ENCODE measurements at places on chromosomes 1 and 21.

- DNase-seq = no peak
Measured at GRCh38 chr21:43211760-43212115, 42.9 kb downstream of the CRYAA start.

- DNase-seq = no peak
Measured at GRCh38 chr1:235503403-235504121, 690 bp downstream of the B3GALNT2 start.

DNA sequence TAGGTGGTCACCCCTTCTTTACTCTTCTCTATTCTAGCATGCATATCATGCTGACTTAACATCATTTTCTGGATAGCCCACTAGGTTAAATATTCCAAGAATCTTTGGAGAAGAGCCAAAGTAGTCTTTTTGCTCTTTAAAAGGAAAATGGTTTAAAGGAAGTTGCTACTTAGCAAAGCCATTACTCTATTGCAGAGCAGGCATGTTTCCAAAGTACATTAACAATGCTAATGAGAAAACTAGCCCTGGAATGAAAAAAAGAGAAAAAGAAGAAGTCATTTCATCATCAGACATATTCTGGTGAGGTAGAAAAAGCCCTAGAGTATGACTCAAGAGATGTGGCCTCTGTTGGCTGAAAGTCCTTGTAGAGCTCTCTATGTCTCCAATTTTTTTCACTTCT is 74.0 kb downstream of the NUF2 start:
- no peak for DNase-seq

DNA sequence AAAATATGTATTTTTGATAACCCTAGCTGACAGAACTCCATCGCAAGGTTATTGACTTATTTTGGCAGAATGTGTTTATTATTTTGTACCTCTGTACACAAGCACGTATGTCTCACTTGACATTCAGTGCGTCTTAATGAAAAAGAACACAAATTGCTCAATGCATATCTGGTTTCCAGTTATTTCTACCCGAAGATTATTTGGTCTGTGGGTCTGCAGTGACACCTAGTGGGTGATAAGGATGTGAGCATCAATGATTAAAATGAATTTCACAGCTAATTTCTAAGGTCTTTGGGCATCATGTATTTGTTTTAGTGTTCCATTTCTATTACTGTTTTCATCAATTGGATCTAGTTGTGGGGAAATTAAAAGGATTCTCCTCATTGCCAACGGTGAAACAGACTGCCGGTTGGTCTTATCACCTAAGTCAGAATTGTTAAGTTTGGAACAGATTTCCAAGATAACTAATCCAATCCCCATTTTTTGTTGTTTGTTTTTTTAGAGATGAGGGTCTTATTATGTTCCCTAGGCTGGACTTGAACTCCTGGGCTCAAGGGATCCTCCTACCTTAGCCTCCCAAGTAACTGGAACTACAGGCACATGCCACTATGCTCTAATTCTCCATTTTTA is 13.9 kb downstream of the DDX20 start:
- DNase-seq = peak; percentile 15

GRCh38 chr21:29245104-29245643 is 53.5 kb upstream of the BACH1 start:
- no peak for DNase-seq

GRCh38 chr1:149917571-149918144 is at the start of gene SV2A:
Gene SV2A (minus strand): TSS chr1:149917844. CDS start chr1:149913840, 4,004 bp downstream.
- DNase-seq = peak; percentile 54

DNA sequence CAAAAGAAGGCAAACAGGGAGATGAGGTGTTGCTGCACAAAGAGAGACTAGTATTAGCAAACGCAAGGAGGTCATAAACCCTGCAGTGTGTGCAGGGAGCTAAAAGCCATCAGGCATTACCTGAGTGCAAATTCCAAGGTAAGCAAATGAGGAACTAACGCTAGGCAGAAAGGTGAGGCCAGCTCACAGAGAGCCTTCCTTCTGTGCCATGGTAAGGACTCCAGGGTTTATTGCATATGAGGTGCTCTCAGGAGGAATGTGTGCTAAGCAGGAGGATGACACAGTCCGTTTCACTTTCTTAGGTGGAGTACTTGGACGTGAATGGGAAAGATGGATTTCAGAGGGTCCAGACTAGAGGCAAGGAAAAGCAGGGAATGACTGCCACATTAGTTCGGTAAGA is 44.6 kb upstream of the MYBPHL start:
- DNase-seq = no peak

DNA sequence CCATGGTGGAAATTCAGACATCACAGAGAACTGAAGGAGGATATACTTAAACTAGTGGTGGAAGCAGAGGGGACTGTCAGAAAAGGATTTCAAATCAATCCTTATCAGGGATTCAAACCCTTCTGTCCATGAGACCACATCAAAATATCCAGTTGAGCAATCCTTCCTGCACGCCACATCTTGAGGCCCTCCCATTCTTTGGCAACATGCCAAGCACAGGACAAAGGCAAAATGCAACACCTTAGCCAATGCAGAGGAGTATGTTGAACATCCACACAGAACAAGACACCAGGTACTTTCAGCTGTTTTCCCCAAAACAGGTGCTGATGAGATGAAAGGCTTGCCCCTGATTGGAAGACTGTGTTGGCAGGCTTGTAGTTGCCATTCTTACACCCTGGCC is 81.8 kb upstream of the PLXNA2 start:
- DNase-seq = no peak

GRCh38 chr1:99886841-99887240 is 36.7 kb downstream of the AGL start:
- DNase-seq = no peak

DNA sequence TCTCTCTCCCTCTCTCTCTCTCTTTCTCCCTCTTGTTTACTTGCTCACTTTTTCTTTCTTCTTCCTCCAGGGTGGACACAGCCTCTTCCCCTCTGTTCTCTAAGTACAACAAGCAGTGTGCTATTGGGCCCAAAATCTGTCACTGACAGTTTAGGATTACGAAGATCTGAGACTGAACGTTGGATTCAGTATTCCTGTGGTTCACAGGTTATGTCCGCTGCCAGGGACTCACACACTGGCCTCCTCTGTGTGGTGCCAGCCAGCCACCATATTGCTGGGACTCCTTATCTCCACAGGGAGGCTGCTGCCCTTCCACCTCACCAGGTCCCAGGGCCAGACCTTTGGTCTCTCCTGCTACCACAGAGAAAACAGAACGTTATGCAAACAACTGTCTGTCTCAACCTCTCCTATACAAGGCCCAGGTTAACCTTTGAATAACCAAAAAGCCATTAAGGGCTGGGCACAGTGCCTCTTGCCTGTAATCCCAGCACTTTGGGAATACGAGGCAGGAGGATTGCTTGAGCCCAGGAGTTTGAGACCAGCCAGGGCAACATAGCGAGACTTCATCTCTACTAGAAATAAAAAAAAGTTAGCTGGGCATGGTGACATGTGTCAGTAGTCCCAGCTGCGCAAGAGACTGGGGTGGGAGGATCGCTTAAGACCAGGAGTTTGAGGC is 171.9 kb upstream of the RAB4A start:
- no peak for DNase-seq

- DNase-seq = peak; percentile 8
Measured at GRCh38 chr1:239976130-239976968, 115.3 kb upstream of the FMN2 start.

DNA sequence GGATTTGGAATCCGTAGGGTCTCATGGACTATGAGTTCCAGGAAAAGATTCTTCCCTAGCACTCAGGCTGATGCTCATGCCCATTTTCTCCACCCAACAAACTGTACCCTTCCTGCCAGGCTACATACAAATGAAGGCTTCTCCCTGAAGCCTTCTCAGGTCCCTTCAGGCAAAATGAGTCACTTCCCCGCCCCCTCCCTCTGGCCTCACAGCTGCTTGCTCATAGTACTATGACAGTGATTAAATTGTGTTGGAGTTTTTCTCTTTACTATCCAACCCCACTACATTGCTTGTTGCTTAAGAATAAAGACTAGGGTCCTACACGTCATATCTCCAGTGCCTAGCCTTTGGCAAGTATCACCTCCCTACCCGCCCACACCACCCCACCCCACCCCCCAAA is 207.6 kb upstream of the NFIA start:
- no peak for DNase-seq

DNA sequence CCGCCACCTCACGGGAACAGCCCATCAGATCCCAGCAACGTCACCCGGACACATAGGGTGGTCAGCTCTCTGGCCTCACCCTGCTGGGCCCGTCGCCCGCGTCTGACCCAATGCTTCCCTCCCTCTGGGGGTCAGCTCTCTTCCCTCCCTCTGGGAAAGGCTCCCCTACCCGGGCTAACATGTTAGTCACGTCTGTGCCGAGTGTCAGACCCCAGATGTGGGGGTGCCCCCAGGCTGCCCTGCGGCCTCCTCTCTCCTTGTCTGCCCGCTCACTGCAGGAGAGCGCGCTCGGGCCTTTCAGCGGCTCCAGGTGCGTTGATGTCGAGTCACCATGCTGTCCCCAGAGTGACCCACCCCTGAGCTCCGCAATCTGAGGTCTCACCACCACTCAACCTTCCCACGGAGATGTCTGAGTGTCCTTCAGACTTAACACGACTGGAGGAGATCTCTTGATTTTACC is 34.3 kb downstream of the SLC37A1 start:
- DNase-seq = no peak

DNA sequence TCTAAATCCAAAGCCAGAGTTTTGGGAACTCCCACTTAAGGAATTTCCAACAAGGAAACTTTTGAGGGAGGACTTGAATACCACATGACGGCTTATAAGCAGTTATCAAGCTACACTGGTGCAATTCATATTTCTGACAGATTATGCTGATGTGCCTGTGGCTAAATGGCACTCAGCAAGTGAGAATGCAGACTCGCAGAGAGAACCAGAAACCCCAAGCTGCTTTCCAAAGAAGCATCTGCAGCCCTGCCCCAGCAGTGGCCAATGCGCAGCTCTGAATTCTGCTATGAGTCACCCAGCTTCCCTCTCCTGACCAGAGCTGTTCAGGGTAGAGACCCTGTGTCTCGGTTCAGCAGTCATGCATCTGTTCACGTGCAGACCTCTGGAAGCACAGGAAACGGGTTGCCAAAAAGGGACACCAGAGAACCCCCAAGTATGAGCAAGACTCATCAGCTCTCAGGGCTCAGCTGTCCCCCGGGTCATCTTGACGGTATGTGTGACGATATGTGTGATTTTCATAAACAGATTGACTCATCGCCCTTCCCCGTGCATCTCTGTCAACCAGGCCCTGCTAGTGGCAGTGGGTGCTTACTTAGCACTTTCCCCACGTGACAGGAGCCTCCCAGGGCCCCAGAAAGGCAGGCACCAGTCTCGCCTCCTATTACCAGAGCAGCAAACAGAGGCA is 76.3 kb downstream of the ITPKB start:
- DNase-seq = peak; percentile 67

DNA sequence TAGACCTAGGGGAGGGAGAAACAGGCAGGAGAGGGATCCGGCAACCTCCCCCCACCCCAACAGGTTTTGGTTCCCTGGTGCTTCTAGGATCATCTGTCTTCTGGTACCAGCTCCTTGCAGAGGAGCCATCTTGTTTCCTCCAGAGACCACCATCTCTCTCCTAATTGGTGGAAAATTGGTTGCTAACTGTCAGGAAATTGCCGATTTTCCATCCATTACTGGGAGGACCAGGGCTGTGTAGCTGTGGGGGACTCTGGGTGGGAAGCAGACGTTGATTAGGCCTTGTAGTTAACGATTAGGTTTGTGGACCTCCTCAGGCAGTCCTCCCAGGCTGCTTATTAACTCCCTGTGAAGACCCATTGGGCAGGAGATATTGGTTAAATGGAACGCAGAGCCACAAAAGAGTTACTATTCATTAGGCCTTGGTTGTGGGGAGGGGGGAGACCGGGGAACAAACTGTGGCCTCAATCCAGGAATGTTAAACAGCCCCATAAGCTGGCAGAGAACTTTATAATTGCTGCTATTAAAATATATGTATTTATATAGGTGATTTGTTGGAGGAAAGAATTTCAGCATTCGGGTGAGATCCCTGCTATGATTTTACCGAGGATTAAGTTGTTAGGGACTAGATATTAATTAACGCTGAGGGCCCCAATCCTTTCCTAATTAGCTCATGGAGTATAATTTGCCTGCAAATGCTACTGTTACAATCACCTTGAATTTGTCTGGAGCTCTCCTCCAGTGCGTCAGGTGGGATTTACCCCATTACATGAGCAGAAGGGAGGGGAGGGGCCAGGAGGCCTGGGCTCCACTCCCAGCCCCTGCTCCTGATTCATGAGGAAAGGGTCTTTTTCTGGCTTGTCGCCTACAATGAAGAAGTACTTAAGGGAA is 61.2 kb upstream of the TRABD2B start:
- no peak for DNase-seq

- DNase-seq = no peak
Measured at GRCh38 chr1:175422156-175422555, 229.6 kb upstream of the KIAA0040 start.

DNA sequence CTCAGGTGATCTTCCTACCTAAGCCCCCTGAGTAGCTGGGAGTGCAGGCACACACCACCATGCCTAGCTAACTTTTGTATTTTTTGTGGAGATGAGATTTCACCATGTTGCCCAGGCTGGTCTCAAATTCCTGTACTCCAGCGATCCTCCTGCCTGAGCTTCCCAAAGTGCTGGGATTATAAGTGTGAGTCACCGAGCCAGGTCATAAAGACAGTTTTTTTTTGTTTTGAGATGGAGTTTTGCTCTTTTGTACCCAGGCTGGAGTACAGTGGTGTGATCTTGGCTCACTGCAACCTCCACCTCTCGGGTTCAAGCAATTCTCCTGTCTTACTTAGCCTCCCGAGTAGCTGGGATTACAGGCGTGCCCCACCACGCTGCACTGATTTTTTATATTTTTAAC is 42.1 kb downstream of the KIF1B start:
- DNase-seq = no peak
